Coronary artery (tissue), 2 donors: ENCODE measurements at places on chromosomes 5 and 9.

DNA sequence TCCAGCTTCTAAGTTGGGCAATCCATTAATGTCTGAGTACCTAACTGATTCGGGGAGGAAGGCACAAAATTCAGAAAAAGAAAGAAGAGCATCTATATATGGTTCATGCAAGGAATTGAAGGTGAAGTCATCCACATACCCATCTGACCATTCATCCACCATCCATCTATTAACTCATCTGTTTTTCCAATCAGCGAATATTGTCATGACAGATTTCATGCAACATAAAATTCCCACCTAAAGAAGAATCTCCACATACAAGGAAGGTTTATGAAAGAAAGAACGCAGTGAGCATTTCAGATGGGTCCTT is 164.7 kb downstream of the GRIA1 start:
- no peak for DNase-seq

- no peak for DNase-seq
Measured at GRCh38 chr9:69462394-69462793, 137.4 kb downstream of the ENTREP1 start.

DNA sequence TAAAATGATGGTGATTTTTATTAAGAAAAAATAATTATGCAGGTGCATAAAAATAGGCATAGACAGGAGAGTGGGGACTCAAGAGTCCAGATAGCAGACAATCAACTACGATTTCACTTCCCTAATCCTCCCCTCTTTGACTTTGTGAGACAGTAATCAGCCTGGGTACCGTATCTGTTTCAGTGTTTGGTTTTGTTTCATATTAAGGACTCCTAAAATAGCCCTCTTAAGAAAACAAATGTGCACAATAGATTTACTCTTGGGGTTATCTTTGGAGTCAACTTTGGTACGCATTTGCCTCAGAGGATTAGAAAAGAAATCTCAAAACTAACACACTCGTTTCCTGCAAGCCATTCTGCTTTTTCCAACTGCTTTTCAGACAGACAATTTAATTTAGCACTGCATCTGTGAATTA is 96.3 kb downstream of the ZNF608 start:
- no peak for DNase-seq

DNA sequence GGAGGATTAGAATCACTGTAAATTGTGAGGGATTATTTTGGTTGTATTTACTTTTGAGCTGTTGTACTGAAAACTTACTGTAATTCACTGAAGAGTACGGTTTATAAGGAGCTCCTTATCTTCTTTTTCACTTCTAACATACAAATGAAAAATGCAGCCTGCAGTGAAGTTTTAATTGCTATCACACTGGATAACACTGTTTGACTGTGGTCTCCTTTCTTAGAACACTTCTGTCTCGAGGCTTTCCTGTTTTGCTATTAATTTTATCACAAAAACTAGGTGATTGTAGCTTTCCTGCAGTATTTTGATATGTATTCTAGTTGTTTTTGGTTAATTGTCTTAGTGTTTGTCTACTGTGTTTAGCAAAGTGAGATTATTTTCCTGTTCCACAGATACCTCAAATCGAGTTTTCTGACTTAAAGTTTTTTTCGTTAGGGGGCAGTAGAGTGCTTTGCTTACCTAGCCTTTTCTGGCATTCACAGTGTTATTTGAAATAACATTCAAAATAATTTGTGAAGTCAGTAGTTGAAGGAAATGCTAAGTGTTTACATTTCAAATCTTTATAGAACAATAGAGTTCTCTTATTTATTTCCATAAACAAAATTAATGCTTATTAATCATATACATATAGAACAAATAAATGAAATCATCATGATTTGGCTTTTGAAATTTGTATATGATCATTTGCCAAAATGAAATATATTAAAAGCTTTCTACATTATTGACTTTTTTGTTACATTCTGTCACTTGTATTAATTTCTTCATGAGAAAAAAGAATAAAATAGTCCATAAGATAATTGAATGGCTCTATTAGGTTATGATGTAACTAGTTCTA is 52.9 kb downstream of the COMMD10 start:
- DNase-seq: no peak

DNA sequence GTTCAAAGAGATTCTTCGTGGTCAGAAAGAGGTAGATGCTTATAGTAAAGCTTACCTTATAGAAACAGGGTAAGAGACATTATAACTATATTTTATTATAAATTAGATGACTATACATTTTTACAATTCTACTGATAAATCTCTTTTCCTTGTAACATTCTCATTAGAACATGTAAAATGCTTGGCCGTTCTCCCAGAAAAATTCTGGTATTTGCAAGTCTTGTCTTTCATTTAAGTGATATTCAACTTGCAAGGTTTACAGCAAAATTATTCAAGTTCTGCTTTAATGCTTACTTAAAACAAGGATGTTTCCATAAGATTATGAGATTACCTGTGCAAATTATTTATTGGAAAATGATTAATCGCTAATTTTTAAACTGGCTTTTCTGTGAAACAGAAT is 41.3 kb upstream of the CDH18 start:
- no peak for DNase-seq

DNA sequence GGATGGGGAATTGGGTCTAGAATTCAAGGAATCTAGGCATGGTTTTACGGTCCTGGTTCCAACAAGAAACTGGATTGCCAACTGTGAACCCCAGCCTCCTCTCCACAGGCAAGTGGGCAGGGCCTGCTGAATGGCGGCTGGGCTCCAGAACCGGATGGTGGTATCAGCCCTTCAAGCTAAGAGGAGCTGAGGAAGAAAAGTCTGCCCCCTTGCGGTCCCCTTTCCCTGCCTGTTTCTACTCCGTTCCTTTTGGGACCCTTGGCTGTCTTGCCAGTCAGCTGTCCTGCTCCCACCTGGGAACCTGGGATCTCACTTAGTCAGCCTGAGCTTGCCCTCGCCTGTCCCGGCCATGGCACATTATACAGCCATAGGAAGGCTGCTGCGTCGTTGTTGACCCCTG is 234.4 kb upstream of the DAPK1 start:
- DNase-seq: no peak
